ENCODE measurements at places on chromosomes 11 and 22.

DNA sequence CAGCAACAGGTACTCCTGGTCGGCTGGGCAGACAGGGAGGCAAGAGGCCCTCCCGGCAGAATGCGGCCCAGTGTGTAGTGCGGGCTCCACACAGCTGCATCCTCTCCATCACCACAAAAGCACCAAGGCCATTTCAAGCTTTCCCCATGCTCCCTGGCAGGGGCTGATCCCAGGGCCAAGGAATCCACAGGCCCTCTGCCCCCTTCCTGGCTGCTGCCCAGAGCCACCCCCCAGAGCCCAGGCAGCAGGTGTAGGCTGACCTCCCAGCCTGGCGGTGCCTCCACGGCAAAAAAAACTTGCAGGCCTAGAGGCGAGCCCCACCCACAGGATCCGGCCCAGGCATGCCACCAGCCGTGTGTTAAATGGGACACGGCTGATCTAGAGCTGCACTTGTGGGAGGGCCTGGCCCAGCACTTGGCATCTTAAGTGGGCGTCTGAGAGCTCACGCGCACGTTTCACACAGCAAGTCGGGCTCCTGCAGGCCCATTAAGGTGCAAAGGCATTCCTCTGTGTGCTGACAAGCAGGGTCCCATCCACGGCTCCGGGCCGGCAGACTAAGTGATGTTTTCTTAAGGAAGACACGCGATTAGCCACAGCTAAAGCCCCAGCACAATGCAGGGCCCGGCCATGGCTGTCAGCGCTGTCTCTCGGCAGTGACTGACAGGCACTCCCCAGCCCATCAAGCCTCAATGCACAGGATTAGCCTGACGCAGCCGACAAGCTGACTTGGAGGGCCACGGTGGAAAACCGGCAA is 19.8 kb upstream of the GNB1L start:
- no peak for DNase-seq

- no peak for DNase-seq
These were observed 13.5 kb downstream of the SPTBN2 start for GRCh38 chr11:66715346-66716085.

DNA sequence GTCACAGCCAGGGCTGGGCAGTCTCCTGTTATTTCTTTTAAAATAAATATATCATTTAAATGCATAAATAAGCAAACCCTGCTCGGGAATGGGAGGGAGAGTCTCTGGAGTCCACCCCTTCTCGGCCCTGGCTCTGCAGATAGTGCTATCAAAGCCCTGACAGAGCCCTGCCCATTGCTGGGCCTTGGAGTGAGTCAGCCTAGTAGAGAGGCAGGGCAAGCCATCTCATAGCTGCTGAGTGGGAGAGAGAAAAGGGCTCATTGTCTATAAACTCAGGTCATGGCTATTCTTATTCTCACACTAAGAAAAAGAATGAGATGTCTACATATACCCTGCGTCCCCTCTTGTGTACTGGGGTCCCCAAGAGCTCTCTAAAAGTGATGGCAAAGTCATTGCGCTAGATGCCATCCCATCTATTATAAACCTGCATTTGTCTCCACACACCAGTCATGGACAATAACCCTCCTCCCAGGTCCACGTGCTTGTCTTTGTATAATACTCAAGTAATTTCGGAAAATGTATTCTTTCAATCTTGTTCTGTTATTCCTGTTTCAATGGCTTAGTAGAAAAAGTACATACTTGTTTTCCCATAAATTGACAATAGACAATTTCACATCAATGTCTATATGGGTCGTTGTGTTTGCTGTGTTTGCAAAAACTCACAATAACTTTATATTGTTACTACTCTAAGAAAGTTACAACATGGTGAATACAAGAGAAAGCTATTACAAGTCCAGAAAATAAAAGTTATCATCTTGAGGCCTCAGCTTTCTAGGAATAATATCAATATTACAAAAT is 13.4 kb downstream of the OR51B4 start:
- DNase-seq = no peak

GRCh38 chr11:62146476-62147200 is 22.8 kb downstream of the INCENP start:
- DNase-seq = no peak

DNA sequence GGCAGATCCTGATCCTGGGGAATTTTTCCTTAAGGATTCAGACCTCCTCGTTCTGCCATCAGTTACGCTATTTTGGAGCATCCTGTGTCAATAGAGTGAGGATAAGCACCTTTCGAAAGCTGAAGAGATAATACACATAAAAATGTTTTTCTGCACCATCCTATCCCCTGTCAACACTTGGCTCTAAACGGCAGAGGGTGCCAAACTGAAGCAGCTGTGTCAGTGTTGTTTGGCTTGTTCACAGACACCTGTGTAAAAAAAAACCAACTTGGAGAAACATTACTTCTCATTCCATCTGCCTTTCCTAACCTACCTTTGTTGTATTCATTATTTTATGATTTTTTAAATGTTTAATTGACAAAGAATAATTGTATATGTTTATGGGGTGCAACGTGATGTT is 417.0 kb upstream of the DDI1 start:
- DNase-seq = no peak

DNA sequence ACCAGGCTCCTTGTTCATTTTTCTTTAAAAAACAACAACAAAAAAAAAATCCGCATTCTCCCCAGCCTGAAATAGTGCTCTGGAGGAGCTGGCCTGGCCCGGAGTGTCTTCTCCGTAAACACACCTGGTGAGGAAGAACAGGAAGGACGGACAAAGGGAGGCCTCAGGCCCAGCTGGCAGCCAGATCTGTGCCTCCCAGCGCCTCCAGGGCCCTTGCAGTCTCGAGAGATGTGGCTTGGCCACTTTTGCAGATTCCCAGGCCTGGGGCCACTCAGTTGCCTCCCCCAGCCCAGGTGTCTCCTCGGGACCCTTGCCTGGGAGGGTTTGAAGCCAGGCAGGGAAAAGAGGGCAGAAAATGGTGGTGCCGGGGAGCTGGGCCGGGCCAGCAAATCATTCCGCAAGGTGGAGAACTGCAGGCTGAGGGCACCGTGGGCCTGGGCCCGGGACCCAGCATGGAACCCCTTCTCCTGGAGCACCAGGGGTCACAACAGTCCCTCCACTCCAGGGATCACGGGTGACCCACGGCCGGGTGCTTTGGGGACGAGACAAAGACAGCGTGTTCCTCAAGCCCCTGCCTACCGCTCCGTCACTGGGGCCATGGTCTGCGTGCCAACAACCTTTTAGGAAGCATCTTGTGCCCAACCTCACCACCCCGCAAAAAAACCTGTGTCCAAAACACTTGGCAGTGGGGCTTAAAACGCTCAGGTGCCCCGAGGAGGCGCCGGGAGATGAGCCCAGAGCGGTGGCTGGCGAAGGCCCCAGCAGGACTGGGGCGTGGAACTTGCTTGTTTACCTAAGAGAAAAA is 67.1 kb upstream of the WNT7B start:
- DNase-seq = no peak

GRCh38 chr11:17434108-17434507 is 42.5 kb downstream of the ABCC8 start:
- no peak for DNase-seq

DNA sequence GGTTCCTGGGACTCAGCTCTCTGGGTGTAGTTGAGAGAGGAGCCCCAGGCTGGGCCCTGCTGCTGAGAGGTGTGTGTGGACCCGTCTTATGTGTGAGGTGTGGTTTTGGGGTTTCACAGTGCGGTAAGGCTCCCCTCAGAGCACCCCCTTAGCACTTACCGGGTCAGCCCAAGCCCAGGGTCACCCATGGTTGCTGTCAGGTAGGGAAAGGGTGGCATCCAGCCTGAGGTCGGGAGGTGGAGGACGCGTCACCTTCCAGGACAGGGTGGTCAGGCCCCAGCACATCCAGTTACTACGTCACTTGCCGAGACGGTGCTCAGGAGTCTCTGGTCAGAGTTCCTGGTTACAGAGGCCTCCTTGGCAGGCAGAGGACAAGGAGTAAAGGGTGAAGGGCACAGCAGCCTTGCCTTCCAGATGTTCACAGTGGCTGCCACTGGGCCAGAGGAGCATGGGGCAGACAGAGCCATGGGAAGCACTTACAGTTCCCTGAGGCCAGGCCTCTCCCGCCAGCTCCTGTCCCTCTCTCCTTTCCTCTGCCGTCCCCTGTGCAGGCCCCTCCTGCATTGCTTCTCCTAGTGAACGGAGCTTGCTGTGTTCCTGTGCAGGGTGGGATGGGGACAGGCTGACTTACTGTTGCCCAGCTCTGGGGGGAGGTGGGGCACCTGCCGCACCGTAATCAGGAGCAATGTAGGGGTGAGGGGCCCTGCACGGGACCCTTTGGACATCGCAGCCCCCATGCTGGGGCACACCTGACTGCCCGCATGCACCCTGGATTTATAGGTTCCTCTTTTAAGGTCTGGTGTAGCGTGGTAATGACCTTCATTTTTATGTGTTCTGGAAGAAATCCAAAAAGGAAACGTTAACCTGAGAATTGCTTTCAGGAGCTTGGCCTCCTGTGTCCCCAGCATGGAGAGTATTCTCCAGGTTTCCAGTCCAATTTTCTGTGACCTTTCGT is 285.9 kb downstream of the TBC1D22A start:
- DNase-seq = no peak

- no peak for DNase-seq
These were observed 82.1 kb downstream of the PPP6R3 start for GRCh38 chr11:68542617-68543016.

DNA sequence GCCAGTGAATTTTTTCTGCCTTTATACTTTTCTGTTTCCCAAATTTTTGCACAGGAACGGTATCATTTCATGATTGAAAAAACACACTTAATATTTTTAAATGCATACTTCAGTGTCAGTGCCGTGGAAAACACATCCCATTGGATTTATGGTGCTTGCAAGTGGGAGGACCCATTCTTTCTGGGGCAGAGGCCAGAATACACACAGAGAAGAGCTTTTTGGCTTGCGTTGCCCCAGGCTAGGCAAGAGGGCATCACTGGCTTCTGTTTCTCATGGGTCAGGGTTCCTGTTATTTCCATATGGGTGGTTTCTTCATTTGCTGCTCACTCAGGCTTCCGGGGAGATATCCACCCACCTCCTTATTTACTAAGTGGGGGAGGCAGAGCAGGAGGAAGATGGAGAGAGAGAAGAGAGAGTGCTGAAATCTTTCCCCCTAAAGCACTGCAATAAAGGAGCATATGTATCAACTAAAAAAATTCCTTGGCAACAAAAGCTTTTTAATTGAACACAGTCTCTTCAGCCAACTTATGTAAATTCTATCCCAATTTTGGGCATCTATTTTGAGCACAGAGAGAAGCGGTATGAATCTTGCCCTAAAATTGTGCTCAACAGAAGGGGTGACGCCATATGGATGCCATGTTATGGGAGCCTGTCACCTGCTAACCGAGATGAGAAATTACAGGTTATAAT is 66.0 kb upstream of the KIRREL3 start:
- DNase-seq = no peak

- no peak for DNase-seq
These were observed 7.9 kb downstream of the TIGD3 start for GRCh38 chr11:65362320-65362931.

DNA sequence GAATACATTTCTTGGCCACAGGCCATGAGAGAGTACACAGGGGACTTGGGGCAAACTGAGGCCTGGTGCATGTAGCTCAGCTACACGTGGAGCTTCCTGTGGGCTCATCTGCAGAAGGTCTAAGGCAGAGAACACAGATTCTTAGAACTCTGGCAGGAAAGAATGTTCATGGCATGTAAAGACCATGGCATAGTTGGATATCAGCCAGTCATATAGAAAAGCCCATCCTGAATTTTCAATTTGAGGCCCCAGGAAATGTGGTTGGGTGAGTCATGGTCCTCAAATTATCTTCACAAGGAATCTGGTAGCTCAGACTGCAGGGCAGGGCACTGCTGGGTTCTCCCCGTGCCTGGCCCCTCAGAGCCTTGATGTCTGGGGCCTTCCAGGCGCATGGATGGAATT is 13.7 kb upstream of the ST3GAL4 start:
- DNase-seq = no peak

DNA sequence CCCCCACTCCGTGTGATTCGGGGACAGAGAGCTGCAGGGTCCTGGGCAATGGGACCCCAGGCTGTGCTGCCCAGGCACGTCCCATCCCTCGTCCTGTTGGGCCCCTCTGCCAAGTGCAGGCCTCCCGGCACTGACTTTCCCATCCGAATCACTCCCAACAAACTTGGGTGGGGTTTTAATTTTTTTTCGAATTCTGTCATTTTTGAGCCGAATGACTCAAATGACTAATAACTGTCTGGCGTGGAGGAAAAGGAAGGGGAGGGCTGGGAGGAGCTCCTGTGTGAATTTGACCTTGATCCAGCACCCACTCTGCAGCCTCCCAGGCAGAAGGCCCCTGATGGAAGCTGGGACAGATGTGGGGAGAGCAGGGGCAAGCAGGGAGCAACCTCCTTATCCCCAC is 1173.2 kb downstream of the BRD1 start:
- no peak for DNase-seq

DNA sequence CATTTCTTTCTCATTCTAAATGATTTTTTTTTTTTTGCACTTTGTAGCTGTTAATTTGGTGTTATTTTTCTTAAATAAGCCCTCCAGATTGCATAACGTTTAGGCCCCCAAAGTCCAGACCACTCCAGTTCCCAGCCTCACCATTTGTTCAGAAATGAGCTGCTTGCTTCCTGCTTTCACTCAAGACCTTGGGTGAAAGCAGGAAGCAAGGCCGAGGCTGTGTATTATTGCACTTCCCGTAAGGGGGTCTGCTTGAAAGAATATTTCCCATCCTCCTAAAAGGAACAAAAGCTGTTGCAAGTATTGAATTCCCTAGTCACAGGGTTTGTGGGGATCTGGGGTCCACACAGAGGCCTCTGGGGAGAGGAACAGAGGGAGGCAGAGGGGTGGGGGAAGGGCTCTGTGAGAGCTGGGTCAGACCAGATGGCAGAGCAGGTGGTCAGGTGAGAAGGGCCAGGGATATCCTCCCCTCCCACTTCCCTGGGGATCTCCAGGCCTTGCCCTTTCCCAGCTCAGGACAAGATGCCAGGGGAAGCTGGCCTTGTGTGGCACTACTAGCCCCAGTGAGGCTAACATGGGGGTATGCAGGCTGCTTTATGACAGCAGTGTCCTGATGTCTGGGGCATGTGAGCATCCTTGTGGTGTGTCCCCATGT is 51.6 kb upstream of the MYEOV start:
- no peak for DNase-seq

DNA sequence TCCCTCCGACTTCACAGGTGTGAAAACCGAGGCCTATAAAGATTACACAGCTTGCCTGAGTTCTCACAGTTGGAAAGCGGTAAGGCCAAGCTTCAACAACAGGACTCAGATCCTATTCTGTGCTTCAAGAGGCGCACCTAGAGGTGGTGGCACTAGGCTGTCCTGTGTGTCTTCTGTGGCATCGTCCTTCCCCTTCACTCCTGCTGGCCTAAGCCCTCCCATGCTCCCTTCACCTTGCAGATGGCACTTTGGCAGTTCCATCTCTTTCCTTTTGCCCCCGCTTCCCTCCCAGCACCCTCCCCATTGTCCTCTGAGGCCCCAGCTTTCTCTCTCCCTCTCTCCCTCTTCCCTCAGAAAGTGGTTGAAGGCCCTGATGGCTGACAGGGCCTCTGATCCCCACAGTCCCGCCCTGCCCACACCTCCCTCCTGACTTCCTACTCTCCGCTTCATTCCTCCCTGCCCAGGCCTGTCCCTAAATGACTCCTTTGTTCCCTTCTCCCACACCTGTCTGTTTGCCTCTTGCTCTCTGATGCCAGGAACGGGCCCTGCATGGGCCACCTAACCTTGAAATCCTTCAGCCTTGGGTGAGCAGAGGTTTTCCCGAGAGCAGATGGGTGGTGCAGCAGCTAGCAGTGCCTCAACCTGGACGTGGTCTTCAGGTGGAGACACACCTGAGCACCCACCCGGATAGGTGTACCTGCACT is 5.8 kb downstream of the TRIM29 start:
- no peak for DNase-seq

All from stimulated activated CD8-positive, alpha-beta memory T cell treated with anti-CD3 and anti-CD28 coated beads, Interleukin-4, amount 100 ng/mL, for 1 hour (primary cell).